Testis (tissue), 5 donors: ENCODE measurements at places on chromosomes 7 and 10.

GRCh38 chr7:127056202-127056601, 196.5 kb downstream of the GRM8 start:
- no peaks in the 10 kb centered on the region for H3K36me3 ChIP-seq
- no peaks in the 10 kb centered on the region for H3K4me1 ChIP-seq
- no peak overlapping the region for H3K27ac ChIP-seq
- no peak for DNase-seq
- no peak overlapping the region for H3K4me3 ChIP-seq

GRCh38 chr7:111525100-111525499, 37.2 kb downstream of the IMMP2L start:
- no peaks in the 10 kb centered on the region for H3K36me3 ChIP-seq
- no peaks in the 10 kb centered on the region for H3K4me1 ChIP-seq
- H3K4me3 ChIP-seq: no peak overlapping the region
- H3K27me3 ChIP-seq: no peaks in the 10 kb centered on the region
- DNase-seq: no peak

DNA sequence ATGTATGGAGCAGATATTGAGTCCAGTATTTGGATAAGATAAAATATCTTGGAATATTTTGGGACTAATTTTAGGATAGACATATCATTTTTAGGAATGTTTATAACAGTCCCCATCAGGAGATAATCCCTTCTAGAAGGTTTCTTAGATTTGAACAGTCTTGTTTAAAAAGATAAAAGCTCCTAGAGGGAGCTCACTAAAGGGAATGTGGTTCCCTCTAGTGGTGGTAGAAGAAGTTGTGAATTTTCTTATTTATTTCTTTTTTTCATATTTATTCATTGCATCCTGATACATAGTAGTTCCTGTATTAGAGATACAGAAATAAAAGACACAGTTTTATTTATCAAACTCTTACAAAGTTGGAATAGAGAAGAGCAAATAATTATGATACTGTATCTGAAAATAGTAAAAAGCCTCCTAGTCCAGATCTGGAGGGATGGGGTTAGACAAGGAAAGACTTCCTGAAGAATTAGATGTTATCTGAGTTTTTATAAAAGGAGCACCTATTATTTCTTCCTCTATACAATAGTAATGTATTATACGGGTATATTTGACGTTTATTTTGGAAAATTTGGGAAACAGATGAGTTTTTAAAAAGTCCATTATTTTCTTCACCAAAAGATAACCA, 24.5 kb upstream of the KLF14 start:
- no peaks in the 10 kb centered on the region for H3K27me3 ChIP-seq
- no peaks in the 10 kb centered on the region for H3K4me1 ChIP-seq
- no peak overlapping the region for H3K27ac ChIP-seq
- H3K4me3 ChIP-seq: no peak overlapping the region

DNA sequence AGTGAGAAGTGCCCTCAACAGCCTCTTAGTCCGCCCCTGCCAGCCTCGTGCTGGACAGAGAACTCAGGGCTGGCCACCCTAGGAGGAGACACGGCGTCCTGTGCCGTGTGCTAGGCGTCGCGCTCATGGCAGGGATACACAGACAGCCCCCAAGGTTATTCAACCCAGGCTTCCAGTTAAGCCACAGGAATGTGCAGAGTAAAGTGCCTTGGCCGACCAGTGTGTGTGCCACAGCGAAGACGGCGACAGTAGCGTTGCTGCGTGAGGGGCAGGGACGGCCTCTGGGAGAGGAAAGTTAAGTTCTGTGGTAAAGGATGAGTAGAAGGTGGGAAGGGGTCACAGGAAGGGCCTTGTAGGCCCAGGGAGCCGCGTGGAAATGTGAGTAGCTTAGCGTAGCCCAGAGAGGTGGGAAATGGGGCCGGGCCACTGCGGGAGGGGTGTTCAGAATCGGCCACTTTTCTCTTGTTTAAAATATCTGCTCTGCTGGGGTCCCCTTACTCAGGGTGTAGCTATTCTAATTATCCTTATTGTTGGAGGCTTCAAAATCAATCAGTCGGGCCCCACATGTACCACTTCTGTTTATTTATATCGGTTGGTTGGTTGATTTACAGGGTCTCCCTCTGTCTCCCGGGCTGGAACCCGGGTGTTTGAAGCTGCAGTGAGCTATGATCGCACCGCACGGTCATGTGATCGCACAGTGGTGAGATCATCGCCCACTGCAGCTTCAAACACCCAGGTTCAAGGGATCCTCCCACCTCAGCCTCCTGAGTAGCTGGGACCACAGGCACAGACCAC, 24.5 kb downstream of the TMEM120A start:
- H3K27me3 ChIP-seq: no peaks in the 10 kb centered on the region
- DNase-seq: no peak
- H3K27ac ChIP-seq: no peak overlapping the region
- H3K36me3 ChIP-seq: no peaks in the 10 kb centered on the region
- no peak overlapping the region for H3K4me3 ChIP-seq
- peaks cover 38% of the 10 kb centered on the region for H3K4me1 ChIP-seq

GRCh38 chr7:77537136-77537777, at the start of gene PTPN12:
PTPN12 (plus strand) TSS chr7:77537295; CDS start chr7:77537547, 252 bp downstream.
- H3K4me3 ChIP-seq: peak within 1 kb of the TSS; percentile 95
- H3K4me1 ChIP-seq: no peaks in the 10 kb centered on the region
- no peaks in the 10 kb centered on the region for H3K27me3 ChIP-seq
- DNase-seq: peak; percentile 66
- peak within 1 kb of the TSS; percentile 97 for H3K27ac ChIP-seq
- H3K36me3 ChIP-seq: no peaks in the 10 kb centered on the region

GRCh38 chr7:91291902-91292301, 27.7 kb downstream of the FZD1 start:
- no peak overlapping the region for H3K27ac ChIP-seq
- no peak for DNase-seq
- H3K4me1 ChIP-seq: peaks cover 11% of the 10 kb centered on the region
- no peak overlapping the region for H3K4me3 ChIP-seq
- no peaks in the 10 kb centered on the region for H3K36me3 ChIP-seq

GRCh38 chr7:16106300-16106699, 315.0 kb downstream of the CRPPA start:
- no peak for DNase-seq
- no peaks in the 10 kb centered on the region for H3K4me1 ChIP-seq
- no peak overlapping the region for H3K27ac ChIP-seq
- no peaks in the 10 kb centered on the region for H3K36me3 ChIP-seq
- no peaks in the 10 kb centered on the region for H3K27me3 ChIP-seq
- no peak overlapping the region for H3K4me3 ChIP-seq

- H3K27me3 ChIP-seq: no peaks in the 10 kb centered on the region
- DNase-seq: no peak
- peaks cover 16% of the 10 kb centered on the region for H3K4me1 ChIP-seq
- no peaks in the 10 kb centered on the region for H3K36me3 ChIP-seq
- H3K27ac ChIP-seq: peak overlapping the region; percentile 48
Observed at GRCh38 chr10:110217662-110218008, 10.2 kb downstream of the MXI1 start.

- DNase-seq: no peak
- no peaks in the 10 kb centered on the region for H3K4me1 ChIP-seq
- H3K36me3 ChIP-seq: no peaks in the 10 kb centered on the region
Observed at GRCh38 chr7:87144173-87144657, 8.0 kb upstream of the DMTF1 start.

GRCh38 chr10:97781618-97782331, 10.0 kb upstream of the SFRP5 start:
- no peaks in the 10 kb centered on the region for H3K27me3 ChIP-seq
- peaks cover 22% of the 10 kb centered on the region for H3K4me1 ChIP-seq
- H3K4me3 ChIP-seq: no peak overlapping the region
- no peak overlapping the region for H3K27ac ChIP-seq
- no peak for DNase-seq
- no peaks in the 10 kb centered on the region for H3K36me3 ChIP-seq

GRCh38 chr7:44638611-44639557, 32.5 kb downstream of the OGDH start:
- H3K4me1 ChIP-seq: peaks cover 41% of the 10 kb centered on the region
- H3K27me3 ChIP-seq: no peaks in the 10 kb centered on the region
- peak overlapping the region; percentile 61 for H3K27ac ChIP-seq
- no peak overlapping the region for H3K4me3 ChIP-seq
- peak; percentile 43 for DNase-seq

DNA sequence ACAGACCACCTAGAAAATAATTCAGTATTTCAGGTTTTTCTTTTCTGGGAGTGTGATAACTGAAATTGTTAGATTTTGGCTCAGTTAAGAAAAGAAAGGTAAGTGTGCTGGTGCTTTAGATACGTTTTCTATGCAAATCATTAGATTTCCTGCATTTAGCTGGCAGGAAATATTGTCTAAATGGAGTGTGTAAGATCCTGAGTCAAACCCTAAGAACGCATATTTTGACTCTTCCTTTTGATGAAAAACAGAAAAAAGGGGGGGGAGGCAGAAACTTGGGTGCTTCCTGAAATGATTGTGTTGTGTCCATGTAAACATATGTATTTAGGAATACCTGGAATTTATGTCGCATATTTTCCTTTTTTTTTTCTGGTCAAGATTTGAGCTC, 1.2 kb downstream of the GRK5 start:
- H3K4me1 ChIP-seq: no peaks in the 10 kb centered on the region
- H3K36me3 ChIP-seq: no peaks in the 10 kb centered on the region
- no peaks in the 10 kb centered on the region for H3K27me3 ChIP-seq
- no peak for DNase-seq

GRCh38 chr10:78362406-78363022, 328.9 kb downstream of the RPS24 start:
- no peak overlapping the region for H3K27ac ChIP-seq
- DNase-seq: no peak
- H3K4me3 ChIP-seq: no peak overlapping the region
- H3K36me3 ChIP-seq: no peaks in the 10 kb centered on the region
- H3K4me1 ChIP-seq: no peaks in the 10 kb centered on the region
